Right cardiac atrium (tissue), 5 donors: ENCODE measurements at places on chromosomes 7 and 10. TPM values are rescaled to one million over a fixed set of nuclear protein-coding genes. Genes with fewer than 3 reads are reported as not detected.

- no peak for DNase-seq
Observed at GRCh38 chr10:43681721-43682120, 33.0 kb upstream of the ZNF32 start.

DNA sequence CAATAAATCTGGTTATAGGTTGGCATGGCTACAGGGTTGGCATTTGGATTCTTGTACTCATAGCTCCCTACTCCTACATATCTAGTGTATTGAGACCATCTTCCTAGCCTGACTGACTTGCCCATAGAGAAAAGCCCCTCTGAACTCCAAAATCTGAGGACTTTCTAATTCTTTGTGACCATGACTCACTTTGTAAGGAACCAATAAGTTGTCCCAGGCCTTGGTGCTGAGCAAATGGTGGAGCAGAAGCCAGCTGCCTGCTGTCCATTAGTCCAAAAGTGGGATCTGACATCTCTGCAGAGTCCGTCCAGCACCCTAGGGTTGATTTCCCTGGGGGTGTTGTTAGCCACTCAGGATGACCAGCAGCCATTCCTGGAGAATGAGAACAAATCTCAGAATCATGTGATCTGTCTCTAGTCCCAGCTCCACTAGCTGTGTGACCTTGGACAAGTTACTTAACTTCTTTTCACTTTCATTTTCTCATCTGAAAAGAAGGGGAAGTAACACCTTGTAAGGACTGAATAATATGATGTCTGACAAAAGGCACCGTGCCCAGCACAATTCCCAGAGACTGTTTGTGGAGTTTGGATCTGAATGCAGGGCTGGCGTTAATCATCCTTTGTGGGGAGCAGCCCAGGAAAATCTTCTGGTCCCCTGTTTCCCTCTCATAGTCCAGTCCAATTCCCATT, 44.1 kb downstream of the MTURN start:
- no peak for DNase-seq

GRCh38 chr7:145534301-145534700, 582.3 kb upstream of the CNTNAP2 start:
- no peak for DNase-seq

- DNase-seq: no peak
Observed at GRCh38 chr7:28778786-28779185, 179.3 kb downstream of the TRIL start.

DNA sequence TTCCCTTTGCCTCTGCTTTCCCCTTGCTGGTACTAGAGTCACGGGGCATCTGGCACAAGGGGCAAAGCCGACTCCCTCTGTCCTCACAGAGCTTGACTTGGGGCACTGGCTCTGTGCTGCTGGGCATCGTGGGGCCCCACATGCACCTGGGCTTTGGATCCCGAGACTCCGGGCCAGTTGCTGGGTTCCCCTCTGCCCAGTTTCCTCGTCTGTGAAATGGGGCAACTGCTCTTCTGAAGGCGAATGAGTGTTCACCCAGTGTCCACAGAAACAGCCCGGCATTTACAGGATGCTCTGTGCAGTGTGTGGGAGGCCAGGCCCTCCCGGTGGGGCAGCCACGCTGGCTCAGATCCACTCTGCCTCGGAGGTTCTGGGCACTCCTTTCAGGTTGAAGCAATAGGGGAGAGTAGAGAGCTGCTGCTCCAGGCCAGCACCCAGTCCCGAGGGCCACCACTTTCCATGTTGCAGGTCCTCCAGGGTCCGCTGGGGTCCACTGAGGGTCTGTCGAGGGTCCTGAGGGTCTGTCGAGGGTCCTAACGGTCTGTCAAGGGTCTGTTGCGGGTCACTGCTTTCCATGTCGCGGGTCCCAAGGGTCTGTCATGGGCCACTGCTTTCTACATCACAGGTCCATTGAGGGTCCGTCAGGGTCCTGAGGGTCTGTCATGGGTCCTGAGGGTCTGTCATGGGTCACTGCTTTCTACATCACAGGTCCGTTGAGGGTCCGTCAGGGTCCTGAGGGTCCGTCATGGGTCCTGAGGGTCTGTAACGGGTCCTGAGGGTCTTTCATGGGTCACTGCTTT, 103.6 kb downstream of the VIPR2 start:
- no peak for DNase-seq

DNA sequence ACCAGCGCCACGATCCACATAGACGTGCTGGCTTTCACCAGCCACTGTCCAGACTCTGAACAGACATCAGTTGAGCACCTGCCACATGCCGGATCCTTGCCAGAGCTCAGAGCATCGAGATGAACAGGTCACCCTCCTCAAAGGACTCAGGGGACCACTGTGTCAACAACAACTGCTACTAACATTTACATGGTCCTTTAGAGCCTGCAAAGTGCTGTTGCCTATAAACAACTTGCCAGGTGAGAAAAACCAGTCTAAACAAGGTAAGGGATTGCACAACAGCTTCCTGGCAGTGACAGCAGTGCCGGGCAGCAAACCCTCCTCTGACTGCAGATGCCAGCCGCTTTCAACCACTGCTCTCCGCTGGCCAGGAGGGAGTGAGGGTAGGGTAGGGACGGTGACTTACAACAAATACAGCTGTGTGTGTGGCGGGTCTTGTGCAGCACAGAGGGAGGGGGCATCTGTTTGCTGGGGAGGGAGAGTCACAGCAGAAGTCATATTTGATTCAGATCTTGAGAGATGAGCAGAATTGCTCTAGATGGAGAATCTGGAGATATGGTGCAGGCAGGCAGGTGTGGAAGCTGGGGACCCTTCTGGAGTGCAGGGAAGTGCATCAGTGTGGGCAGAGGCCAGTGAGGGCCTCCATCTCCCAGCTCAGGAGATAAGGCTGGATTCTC, 32.8 kb upstream of the RHEB start:
- DNase-seq: no peak

DNA sequence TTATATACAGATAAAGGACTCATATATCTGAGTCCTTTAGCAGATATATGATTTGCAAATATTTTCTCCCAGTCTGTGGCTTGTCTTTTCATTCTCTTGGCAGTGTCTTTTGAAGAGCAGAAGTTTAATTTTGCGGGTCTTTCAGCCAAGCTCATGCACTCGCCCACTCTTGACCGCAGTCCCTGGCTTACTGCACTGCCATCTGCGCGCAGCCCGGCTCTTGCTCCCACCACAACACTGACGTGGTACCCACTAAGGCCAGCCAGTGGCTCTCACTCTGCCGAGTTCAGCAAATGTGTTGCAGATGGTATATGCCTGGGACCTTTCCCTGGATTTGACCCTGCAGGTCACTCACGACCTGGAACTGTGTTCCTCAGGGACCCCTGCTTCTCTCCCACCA, 74.3 kb downstream of the CDH23 start:
- no peak for DNase-seq

DNA sequence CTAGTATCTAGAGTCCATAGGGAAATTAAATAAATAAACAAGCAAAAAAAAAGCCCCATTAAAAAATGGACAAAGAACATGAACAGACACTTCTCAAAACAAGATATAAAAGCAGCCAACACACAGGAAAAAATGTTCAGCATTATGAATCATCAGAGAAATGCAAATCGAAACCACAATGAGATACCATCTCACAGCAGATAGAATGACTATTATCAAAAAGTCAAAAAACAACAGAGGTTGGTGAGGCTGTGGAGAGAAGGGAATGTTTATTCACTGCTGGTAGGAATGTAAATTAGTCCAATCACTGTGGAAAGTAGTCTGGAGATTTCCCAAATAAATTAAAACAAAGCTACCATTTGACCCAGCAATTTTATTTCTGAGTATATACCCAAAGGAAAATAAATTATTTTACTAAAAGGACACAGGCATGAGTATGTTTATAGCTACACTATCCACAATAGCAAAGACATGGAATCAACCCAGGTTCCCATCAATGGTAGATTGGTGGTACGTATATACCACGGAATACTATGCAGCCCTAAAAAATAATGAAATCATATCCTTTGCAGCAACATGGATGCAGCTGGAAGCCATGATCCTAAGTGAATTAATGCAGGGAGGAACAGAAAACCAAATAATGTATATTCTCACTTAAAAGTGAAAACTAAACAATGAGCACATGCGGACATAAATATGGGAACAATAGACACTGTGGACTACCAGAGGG, 366.5 kb upstream of the SEMA3C start:
- no peak for DNase-seq

DNA sequence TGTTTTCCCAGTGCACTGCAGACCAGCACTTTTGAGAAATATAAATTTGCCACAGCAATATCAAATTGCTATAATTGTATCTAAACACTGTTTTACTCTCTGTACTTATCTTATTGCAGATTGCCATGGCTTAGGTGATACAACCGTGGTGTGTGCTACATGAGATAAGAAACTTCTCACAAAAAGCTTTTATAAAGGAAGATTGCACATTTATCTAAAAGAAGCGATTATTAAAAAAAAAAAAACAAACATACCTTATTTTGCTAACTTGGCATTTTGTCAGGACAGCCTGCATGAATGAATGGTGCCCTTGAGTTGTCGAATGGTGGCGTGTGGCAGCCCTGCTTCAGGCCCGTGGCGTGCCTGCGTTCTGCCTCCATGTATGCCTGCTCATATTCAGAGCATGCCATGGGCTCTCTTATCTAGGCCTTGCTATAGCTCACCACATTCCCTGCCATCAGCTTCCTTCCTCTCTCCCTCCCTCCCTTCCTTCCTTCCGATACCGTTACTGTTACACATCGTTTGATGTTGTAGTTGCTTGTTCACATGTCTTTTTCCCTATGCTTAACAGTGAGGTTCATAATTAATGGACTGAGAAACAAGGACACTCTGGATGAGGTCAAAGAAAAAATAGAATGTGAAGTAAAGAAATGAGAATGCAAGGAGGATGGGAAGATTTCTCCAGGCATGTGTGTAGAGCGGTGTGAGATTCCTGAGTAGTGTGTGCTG, 34.9 kb downstream of the PRKAR2B start:
- no peak for DNase-seq

- DNase-seq: no peak
Observed at GRCh38 chr7:118861581-118861980, 637.1 kb downstream of the ANKRD7 start.

DNA sequence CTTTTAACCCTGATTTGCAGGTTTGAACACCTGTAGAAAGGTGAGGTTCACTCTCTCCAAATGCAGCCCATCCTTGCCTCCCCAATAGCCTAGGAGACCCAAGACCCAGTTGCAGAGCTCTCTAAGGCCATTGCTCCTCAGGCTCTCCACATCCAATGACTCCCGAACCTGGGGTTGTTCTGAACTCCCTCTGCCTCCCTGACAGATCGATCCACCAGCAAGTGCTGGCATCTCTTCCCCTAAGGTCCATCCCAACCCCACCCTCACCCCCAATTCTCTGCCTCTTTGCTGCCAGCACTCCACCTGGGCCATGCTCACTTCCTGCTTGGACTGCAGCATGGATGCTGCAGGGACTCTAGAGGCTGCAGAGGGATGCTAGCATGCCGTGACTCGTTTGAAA, 19.3 kb upstream of the FAM170B start:
- no peak for DNase-seq

DNA sequence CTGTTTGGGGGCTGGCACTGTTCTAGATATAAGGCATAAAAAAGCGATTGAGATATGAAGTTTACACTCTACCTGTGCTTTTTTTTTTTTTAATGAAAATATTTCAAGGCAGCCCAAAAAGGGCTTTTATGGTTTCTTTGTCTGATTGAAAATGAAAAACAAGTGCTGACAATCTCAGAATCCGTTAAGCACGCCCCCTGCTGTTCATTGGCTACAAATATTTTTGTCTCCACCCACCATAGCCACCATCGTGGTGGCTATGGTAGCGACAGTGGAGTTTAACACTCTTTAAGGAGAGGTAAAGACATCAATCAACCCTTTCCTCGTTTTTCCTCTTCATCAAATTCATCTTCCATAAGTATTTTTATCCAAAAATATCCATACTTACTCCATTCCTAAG, 94.2 kb downstream of the CD36 start:
- no peak for DNase-seq

GRCh38 chr7:36487756-36488336, 98.2 kb downstream of the ANLN start:
- DNase-seq: no peak

DNA sequence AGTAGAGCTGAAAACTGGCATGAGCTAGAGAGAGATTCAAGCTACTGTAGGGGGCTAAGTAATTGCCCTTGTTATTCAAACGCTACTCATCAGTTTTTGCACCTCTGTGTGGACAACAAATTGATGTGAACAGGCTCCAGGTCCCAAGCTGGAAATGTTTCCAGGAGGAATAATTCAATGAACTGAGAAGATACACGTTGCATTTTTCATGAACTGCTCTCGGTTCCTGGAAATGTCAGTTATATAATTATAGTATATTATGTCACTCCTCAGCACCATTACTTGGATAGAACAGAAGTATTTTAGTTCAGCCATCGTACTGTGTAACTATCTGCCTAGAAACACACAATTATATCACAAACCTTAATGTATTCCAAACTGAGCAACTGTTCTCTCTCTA, 65.9 kb upstream of the A1CF start:
- no peak for DNase-seq

DNA sequence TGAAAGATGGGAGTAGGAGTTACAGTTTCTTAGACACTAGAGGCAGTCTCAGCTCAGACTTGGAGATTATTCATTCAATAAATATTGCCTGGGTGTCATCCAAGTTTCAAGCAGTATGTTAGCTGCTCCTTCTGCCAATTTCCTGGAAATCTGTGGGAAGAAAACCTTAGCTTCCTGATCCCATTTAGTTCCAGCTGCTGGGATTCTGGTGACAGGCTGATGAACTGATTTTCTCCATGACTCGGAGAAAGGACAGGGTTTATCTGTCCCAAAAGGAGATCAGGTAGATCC, 95.8 kb downstream of the CLEC2L start:
- DNase-seq: no peak

DNA sequence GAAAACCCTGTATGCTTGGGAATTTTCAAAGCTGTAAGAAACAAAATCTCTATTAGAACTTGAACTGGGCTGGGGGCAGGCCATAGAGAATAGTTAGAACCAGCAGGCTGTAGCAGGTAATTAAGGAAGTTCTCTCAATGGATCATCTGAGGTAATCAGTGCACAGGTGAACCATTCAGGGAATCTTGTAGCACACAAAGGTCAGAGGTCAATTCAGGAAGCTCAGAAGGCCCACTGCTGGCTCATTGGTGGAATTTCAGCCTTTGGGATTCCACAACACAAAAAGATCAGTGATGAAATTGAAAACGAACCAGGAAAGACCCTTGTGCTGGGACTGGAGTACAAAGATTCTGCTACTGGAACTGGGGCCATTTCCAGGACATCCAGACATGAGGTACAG, 82.0 kb downstream of the TMEM168 start:
- no peak for DNase-seq

The RAB19 gene
- total RNA-seq: not detected

The CALCR gene
- total RNA-seq: 0.22 TPM

The POLR2J2 gene
- total RNA-seq: 5.1 TPM

The PRSS1 gene
- total RNA-seq: not detected

The HYAL4 gene
- total RNA-seq: 0.42 TPM
